Vagina (tissue), 2 donors: ENCODE measurements at places on chromosomes 16 and 17.

DNA sequence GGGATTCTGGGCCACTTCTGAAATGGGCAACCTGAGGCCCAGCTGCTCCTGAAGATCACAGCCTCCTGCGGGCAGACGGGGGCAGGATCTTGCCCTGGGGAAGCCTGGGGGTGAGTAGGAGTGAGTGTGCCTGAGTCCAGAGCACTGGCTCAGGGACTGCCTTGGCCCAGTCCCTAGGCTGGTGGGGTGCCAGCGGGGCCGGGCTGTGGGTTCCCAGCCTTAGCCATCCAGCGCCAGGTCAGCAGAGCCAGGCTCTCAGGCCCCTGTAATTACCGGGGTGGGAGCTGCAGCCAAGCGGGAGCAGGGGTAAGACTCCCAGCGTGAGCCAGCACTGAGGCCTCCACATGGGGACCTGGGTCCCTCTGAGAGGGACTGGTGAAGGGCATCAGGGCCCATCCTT lies 8.2 kb downstream of the SPNS2 start:
- no peak for DNase-seq

DNA sequence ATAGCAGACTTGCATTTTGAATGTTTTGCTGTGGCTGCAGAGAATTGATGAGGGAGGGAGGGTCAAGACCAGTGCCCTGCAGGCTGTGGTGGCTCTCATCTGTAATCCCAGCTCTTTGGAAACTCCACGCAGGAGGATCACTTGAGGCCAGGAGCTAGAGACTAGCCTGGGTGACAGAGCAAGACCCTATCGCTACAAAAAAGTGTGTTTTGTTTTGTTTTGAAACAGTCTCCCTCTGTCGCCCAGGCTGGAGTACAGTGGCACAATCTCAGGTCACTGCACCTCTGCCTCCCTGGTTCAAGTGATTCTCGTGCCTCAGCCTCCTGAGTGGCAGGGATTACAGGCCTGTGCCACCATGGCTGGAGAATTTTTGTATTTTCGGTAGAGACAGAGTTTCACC lies 1.9 kb upstream of the UBE2G1 start:
- DNase-seq, result no peak

GRCh38 chr17:9080296-9080914 lies 59.1 kb downstream of the NTN1 start:
- DNase-seq, result no peak

GRCh38 chr16:1559446-1559975 lies 26.0 kb downstream of the TMEM204 start:
- no peak for DNase-seq

DNA sequence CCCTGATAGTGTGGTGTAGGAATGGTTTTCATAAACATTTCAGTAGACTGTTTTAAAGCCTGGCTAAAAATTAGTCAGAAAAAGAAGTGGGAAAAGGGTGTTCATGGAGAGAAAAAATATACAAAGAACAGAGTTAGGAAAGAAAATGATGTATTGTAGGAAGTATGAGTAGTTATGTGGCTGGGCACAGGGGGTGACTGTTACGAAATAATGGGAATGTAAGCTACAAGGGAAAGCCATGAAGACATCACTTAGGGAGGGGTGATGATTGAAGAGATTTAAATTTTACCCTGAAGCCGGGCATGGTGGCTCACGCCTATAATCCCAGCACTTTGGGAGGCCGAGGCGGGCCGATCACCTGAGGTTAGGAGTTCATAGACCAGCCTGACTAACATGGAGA lies 55.3 kb downstream of the NUP88 start:
- DNase-seq, result no peak

- no peak for DNase-seq
Observed at GRCh38 chr17:57889892-57890856, 40.3 kb upstream of the MRPS23 start.

DNA sequence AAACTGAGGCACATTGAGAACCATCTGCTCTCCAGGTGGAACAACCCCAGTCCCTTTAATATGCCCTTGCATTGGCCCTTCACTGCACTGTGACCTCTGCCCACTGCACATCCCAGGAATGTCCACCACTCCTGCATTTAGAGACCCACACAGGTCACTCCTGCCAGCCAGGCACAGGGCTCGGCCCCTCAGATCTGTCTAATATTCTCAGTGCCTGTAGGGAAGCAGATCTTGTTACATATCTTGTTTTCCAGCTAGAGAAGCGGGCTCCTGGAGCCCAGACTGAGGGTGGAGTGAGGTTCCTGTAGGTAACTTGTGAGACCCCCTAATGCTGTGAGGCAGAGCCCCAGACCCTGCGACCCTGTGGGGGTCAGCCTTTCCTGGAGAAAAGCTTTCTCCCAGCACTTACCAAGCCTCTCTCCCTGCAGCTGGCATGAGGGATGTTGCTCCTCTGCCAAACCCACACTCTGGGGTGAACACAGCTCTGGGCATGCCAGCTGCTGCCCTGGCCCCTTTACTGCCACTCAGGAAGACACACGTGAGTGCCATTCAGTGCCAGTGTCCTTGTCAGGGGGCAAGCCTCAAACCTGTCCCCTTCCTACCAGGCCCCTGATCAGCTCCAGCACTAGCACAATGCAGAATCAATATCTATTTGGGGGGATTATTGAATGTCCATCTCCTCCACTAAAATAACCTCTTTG lies 40.3 kb upstream of the CRHR1 start:
- DNase-seq, result no peak

GRCh38 chr16:85605051-85605911 lies 7.8 kb upstream of the GSE1 start:
- DNase-seq, result no peak

GRCh38 chr16:19601083-19601976 lies 45.8 kb downstream of the VPS35L start:
- DNase-seq, result no peak

- no peak for DNase-seq
Observed at GRCh38 chr17:4658478-4659305, 17.2 kb upstream of the ALOX15 start.

GRCh38 chr16:23146877-23147601 lies 2.2 kb downstream of the USP31 start:
- DNase-seq, result no peak

DNA sequence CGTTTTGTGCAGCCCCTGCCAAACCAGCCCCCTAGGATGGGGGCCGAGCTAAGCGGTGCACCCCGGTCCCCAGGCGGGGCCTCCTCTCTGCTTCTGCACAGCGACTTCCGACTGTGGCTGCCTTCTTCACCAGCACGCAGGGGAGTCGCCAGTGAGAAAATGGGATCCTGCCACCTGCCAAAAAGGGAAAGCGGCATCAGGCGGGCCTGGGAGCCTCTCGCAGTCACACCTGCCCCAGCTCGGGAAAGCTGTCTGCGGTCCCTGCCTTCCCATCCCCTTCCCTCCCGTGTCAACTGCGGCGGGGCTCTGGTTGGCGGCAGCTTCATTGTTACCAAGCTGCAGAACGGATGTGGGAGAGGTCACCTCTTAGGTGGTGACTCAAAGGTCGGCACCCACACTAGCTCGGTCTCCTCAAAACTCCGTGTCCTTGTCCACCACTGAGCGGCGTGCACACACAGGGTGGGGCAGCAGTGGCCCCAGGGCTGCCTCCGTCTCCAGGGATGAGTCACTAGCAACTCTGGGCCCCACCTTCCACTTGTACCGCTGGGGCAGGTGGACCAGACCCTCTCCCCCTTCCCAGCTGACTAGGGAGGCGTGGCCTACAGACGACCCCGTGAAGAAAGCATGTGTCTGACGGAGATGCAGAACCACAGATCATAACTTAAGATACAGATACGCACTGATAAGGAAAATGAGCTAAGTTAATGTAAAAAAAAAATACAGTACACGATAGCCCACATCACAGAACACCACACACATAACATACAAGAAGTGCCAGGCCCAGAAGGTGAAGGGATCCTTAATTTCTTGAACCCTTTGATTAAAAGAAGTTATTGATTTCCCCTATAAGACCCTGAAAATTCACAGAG lies 1.5 kb upstream of the PCYT2 start:
- no peak for DNase-seq

- DNase-seq, result no peak
Observed at GRCh38 chr17:67434061-67434525, 57.0 kb downstream of the PITPNC1 start.

- DNase-seq, result no peak
Observed at GRCh38 chr16:7997966-7998365, 592.3 kb downstream of the TMEM114 start.
